ENCODE measurements at places on chromosomes 16 and 17.

DNA sequence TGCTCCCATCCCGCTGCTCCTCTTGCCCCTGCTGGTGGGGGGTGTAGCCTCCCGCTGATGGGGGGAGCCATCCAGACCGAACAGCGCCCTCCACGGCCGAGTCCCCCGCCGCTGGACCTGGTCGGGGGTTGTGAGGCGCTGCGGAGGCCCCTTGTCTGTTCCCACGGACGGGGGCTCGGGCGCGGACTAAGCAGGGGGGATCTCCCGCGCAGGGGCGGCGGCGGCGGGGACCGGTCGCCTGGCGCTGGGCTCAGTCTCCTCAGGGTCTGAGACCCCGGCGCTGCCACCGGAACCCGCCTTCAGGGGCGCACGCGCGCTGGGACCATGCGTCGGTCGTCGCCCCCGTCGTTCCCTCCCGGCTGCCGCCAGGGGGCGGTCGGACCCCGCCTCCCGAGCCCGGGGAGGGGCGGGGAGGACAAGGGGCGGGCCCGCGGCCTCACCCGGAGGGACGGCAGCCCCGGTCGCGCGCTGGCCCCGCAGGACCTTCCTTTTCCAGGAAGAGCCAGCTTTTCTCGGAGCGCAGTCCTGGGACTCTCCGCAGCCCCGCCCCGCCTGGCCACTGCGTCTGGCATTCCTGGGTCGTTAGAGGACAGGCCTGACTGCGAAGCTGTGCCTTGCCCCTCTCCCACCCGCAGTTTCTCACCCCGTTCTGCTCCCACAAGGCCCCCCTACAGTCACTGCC is 6.3 kb upstream of the IL32 start:
- no peak for DNase-seq

- DNase-seq, result no peak
Observed at GRCh38 chr16:57028086-57028485, 38.7 kb downstream of the NLRC5 start.

GRCh38 chr16:87698241-87698640 is 67.5 kb downstream of the KLHDC4 start:
- no peak for DNase-seq

DNA sequence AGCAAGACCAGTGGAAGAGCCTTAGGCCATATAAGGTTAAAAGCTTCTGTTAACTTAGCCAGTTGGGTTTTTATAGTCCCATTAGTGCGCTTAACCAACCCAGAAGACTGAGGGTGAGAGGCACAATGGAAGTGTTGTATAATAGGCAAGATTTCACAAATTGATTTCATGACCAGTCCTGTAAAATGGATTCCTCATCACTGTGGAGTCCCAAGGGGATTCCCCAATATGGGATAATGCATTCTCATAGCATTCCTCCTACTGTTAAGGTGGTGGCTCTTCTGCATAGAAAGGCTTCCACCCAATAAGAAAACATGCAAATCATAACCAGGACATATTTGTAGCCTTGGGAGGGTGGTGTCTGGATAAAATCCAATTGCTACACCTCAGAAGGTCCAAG is 22.1 kb upstream of the B4GALNT2 start:
- DNase-seq, result no peak

GRCh38 chr17:1865252-1866037 is 35.6 kb downstream of the RPA1 start:
- DNase-seq, result no peak

- DNase-seq, result peak; percentile 45
Observed at GRCh38 chr17:78421534-78422266, 43.3 kb downstream of the PGS1 start.

DNA sequence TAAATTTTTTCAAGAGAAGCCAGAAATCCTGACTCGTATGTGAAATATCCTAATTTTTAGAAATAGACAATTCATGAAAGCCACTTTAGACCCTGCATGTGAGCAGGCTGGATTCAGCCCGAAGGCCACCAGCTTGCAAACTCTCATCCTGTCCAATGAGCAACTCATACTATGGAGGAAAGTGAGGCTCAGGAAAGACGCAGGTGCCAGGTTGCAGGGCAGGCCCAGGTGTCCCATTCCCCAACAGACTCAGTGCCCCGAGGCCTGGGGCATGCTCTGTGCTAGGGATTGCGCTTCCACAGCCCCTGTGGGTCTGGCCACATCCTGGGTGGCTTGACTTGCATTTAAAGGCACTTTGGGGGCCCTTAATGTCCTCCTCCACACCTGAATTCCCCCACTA is 16.7 kb upstream of the RASD1 start:
- DNase-seq, result no peak

- no peak for DNase-seq
Observed at GRCh38 chr17:27282054-27282551, 11.8 kb upstream of the WSB1 start.

- no peak for DNase-seq
Observed at GRCh38 chr17:10162096-10162495, 36.3 kb downstream of the GAS7 start.

Data from iPS DF 19.7 (cell line).